ENCODE measurements at places on chromosomes 3 and 15.

DNA sequence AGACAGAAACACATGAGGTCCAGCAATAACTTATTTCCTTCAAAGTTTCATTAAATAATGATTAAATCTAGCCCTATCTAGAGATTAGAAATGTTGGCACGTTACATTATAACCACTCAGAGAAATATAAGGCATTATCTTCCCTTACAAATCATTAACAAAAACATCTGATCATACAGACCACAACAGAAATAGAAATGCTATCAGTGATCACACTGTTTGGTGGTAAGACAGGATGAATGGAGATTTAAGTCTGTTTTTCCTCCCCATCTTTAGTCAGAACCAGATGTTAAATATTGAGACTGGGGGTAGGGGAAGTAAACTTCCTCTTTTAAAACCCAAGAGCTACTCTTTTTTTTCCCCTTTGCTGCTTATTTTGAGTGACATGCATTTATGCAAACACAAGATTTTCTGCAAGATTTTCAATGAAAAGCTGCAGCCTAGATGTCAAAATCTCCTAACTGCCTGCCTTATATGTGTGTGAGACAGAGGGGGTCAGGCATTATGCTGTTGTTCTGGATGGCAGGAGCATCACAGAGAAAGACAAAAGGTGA lies 70.4 kb downstream of the CBLB start:
- no peak for DNase-seq

- no peak for DNase-seq
Measured at GRCh38 chr15:77748078-77749064, 115.7 kb upstream of the LINGO1 start.

DNA sequence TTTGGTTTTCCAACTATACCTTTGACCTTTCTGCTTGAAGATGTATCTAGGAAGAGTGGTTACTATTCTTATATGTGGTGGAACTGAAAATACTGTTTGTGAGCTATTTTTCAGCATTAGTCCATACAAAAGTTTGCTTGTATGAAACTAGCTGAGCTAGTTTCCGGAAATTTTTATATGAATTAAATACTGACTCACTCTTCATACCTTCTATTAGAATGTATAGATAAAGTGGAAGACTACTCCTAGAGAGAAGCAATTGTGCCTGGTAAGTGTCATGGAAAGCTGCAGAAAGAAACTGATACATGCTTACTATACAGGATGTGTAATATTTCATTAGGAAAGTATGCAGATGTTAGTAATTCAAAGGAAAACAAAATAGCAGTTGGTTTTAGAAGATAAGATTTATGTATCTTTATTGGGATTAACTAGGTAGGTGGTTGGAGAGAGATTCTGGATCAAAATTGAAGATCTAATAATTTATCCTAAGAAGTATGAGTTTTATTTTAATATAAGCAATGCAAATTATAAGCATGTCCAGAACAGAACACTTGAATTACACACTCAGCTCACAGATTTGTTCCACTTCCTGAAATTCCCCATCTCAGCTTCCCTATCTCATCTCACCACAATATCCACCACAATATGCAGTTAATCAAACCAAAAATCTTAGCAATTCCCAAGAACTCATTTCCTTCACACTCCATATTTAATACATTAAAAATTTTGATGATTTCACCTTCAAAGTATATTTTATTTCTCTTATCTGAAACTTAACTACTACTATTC lies 82.8 kb downstream of the BCHE start:
- no peak for DNase-seq

DNA sequence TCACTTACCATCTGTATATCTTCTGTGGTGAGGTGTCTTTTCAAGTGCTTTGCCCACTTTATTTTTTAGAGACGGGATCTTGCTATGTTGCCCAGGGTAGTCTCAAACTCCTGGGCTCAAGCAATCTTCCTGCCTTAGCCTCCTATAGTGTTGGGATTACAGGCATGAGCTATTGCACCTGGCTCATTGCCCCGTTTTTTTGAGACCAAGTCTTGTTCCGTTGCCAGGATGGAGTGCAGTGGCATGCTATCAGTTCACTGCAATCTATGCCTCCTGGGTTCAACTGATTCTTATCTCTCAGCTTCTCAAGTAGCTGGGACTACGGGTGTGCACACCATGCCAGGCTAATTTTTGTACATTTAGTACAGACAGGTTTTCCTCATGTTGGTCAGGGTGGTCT lies 52.5 kb upstream of the TTBK2 start:
- DNase-seq = no peak

DNA sequence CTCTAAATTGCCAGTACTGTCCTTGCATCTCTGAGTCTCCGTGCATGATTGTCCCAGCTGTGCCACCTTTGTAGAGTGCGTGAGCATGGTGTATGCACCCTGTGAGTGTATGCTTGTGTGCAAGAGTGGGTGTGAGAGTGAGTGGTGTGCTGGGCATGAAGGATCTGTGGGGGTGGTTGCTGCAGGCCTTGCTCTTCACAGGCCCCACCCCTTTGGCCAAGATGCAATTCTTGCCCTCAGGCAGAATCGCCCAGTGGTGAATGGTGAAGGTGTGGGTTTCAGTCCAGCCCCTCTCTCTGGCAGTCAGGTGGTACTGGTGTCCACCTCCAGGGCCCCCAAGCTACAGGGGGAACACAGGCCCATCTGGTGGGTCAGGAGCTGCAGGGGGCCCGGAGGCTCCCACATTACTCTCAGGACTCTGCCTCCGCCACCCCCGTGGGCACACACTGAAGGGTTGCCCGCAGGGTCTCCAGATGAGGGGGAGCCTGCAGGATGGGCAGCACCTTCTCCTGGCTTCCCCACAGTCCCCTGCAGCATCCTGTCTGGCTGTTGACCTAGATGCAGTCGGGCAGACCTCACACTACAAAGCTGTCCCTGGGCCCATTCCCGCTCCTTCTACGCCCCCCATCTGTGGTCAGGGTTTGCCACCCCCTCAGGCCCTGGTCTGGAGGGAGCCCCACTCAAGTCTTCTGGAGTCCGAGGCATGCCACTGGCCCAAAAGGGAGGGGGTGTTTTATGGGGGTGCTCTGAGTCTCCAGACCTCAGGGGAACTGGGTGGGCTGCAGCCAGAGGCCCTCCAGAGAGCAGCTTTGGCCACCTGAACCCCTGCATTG lies 8.3 kb upstream of the ROPN1B start:
- no peak for DNase-seq
